Urothelium cell line (cell line): ENCODE measurements at places on chromosomes 3 and 15.

- no peak for DNase-seq
These were observed 667 bp downstream of the UMPS start for GRCh38 chr3:124730941-124731297.

- DNase-seq, result no peak
These were observed 551.3 kb downstream of the NSUN3 start for GRCh38 chr3:94614192-94614591.

DNA sequence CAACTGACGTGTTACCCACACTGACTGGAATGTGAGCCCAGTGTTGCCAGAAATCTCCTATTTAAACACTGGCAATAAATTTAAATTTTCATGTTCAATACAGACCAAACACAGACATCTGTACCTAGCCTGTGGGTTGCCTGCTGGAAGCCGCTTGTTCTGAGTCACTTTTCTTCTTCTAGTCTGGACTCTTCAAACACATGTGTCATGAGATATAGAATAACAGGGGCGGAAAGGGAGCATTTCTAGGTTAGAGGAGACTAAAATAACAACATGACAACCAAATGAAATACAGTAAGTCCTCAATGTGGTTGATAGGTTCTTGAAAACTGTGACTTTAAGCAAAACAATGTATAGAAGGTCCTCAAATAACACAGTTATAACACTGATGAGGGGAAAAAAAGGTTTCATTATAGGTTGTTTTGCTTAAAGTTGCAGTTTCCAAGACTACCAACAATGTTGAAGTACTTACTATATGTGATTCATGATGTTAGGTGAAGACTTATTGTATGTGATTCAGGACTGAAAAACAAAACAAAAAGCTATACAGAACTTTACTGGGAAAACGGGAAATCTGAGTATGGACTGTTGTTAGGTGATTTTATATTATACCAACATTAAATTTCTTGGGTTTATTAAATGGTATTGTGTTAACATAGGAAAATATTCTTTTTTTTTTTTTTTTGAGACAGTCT is 63.1 kb downstream of the PRKAR2A start:
- DNase-seq, result no peak

DNA sequence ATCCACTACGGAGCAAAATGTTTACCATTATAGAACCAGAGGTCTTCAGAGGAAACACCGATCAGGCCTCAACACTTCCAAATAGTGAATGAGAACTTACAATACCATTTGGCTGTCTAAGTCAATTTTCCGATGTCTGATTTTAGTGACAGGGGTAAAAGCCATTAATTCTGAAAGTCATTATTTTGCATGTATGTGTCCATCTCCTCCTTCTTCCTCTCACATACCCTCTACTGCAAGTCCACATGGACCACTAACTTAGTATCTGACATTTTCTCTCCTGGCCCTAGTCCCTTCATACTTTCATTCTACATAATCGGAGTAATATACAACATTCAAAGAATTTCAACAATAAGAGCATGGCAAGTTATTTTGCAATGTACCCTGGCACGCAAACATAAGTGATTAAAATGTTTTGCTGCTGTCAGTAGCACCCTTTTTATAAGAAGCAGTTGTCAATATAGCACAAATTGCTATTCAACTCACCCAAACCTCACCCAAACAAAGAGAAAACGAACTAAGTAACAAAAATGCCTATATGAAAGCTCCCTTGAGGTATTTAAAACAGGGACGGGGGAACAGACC is 1.9 kb downstream of the TOP2B start:
- DNase-seq, result no peak
